Ascending aorta (tissue), 2 donors: ENCODE measurements at places on chromosomes 6 and 20. TPM values are rescaled to one million over a fixed set of nuclear protein-coding genes. Genes with fewer than 3 reads are reported as not detected.
A peak's percentile ranks its signal among the peaks of the same experiment; 100 is the strongest.

DNA sequence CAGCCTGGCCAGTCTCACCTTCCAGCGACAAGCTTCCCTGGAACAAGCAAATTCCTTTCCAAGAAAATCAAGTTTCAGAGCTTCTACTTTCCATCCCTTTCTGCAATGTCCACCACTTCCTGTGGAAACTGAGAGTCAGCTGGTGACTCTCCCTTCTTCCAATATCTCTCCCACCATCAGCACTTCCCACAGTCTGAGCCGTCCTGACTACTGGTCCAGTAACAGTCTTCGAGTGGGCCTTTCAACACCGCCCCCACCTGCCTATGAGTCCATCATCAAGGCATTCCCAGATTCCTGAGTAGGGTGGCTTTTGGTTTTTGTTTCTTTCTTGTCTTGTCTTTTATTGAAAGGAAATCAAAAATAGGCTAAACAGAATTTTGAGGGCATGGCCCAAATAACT lies 24.3 kb downstream of the MYCT1 start:
- DNase-seq, result no peak

DNA sequence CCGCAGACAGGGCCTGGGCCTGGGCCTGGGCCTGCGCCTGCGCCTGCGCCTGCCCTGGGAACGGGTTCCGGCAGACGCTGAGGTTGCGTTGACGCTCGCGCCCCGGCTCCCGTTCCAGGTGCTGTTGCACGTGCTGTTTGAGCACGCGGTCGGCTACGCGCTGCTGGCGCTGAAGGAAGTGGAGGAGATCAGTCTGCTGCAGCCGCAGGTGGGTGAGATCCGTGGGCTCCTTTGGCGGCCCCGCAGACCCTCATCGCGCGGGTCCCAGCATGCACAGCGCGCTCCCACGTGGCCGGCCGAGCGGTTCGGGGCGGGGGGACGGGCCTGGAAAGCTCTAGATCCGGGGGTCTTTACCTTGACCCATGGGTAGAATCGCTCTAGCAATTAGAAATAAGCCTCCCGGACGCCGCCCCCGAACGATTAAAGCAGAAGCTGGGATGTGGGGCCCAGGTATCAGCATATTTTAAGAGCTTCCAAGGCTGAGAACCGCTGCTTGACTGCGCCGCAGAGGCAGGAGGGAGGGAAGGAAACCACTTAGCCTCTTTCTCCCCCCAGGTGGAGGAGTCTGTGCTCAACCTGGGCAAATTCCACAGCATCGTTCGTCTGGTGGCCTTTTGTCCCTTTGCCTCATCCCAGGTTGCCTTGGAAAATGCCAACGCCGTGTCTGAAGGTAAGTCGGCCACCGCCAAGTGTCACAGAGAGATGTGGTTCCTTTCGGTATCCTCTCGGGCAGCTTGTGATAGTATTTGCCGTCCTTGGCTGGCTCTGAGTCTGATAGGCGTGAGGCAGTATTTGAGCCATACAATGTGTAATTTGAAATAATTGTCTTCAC lies 508 bp downstream of the NOP56 start:
- peak; percentile 69 for DNase-seq

GRCh38 chr6:149056777-149057463 lies 260.6 kb upstream of the TAB2 start:
- DNase-seq, result no peak

DNA sequence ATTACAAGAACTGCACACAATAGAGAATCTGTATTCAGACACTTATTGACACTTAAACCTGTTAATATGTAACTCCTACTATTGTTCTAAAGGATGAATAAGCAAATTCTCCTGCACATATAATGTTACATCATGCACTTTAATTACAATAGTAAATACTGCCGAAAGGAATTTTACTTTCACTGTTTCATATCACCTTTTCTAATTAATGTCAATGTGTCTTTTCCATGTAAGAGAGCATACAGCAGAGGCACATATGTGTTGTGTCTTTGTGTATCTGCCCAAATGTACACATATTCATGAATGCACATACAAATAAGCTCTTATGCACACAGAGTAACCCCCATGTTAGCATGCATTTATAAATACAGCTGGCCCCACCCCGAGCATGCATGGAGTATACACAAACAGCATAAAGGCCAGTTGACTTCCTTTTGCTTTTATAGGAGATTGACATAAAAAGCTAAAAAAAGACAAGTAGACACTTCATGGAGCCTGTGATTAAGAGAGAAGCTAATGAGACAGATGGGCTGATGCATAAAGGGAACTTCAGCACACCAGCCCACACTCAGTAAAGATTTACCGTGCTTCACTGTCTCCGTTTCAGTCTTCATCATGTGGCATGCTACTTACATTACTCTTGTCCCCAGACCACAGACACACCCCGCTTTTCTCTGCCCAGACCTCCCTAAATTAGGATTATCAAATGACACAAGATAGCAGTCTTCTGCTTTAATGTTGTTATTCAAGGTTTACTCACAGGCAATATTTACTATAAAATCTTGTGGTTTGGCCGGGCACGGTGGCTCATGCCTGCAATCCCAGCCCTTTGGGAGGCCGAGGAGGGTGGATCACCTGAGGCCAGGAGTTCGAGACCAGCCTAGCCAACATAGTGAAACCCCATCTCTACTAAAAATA lies 184.6 kb downstream of the ATXN1 start:
- DNase-seq, result no peak

- no peak for DNase-seq
These were observed 433.7 kb downstream of the MAFB start for GRCh38 chr20:40255365-40255764.

- no peak for DNase-seq
These were observed 38.8 kb upstream of the FOXA2 start for GRCh38 chr20:22623211-22623610.

TOMM6 gene
- total RNA-seq, result 79.9 TPM
